ENCODE measurements at places on chromosomes 6 and 20.

DNA sequence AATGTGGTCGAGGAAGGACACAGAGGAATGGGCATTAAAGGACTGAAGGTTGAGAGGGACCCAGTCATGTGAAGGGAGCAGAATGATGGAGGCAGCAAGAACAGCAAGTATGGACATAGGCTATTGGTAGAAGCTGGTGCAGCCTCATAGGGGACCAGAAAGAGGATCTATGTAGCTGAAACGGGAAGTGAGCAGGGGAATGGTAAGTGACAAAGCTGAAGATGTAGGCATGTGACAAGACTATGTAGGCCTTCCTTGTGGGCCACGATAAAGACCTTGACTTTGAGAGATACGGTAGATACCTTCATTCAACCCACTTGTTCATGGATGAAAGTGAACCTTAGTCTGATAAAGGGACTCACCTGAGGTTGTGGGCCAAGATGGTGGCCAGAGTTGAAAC, 3.5 kb downstream of the CTNNBL1 start:
- peak; percentile 74 for DNase-seq

GRCh38 chr20:4584510-4584909, 137.2 kb upstream of the PRND start:
- DNase-seq = no peak

DNA sequence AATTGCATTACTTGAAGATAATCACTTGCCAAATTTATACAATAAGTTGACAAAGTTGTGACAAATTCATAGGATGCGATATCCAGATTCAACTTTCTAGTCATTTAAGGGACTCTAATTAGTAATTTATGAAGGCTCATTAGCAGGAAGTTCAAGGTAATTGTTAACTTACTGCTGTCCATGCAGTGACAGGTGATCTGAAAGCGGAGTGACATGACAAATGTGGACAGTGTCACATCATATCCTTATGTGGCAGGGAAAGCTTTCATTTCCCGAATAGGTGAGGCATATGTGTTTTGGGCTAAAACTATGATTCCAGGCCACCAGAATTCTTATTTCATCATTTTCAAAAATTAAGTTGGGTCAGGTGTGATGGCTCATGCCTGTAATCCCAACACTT, 115.9 kb upstream of the BMP2 start:
- no peak for DNase-seq

DNA sequence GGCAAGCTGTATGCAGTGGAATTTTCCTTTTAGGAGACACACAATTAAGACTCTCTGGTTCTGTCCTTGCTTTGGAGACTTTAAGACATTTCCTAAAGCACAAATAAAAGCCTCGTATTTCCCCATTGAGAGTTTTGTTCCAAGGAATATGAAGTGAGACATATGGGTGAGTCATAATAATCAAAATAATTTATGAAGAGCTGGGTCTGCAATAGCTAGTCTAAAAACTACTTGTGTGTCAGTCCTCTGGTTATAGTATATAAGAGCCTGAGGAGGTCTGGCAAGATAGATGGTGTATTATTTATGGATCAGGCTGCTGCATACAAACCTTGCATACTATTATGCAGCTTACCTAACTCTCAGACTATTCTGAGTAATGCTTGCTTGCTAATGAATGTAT, 142.6 kb downstream of the ADGRG6 start:
- DNase-seq = no peak

GRCh38 chr6:11460837-11461661, 76.5 kb upstream of the TMEM170B start:
- DNase-seq = peak; percentile 90

Data from GM12865 (cell line).